ENCODE measurements at places on chromosomes 2 and 18. TPM values are rescaled to one million over a fixed set of nuclear protein-coding genes. Genes with fewer than 3 reads are reported as not detected.

Gene PLA2R1
- total RNA-seq: 14.5 TPM

Gene ETAA1
- 11.0 TPM for total RNA-seq

Gene GKN2
- not detected for total RNA-seq

Gene PLGLB2
- total RNA-seq: 0.99 TPM

Gene SCN1A
- not detected for total RNA-seq

Gene FAM168B
- 145 TPM for total RNA-seq

Gene COL3A1
- 54.2 TPM for total RNA-seq

Gene B3GNT7
- total RNA-seq: 0.44 TPM

Gene BCS1L
- 37.6 TPM for total RNA-seq

Gene MEP1B
- not detected for total RNA-seq

Gene SLC38A11
- 0.34 TPM for total RNA-seq

Gene ERBB4
- 0.18 TPM for total RNA-seq

Gene ACVR1C
- total RNA-seq: 0.06 TPM

Gene OSBPL6
- 0.53 TPM for total RNA-seq

Gene KIF3C
- total RNA-seq: 43.6 TPM

Gene CREG2
- total RNA-seq: 31.7 TPM

Gene ACADL
- 0.05 TPM for total RNA-seq

Gene TBR1
- not detected for total RNA-seq

Gene ACYP2
- total RNA-seq: 7.1 TPM

Gene TPO
- total RNA-seq: not detected

Gene CABLES1
- 51.2 TPM for total RNA-seq

Gene CCDC121
- 1.5 TPM for total RNA-seq

Gene CPS1
- 0.53 TPM for total RNA-seq

Gene BUB1
- 11.5 TPM for total RNA-seq

Gene EGR4
- not detected for total RNA-seq

Gene GAD1
- total RNA-seq: not detected

Gene ALK
- not detected for total RNA-seq

Gene RAX
- not detected for total RNA-seq

Gene KCNF1
- total RNA-seq: 2.3 TPM

Gene WNT10A
- not detected for total RNA-seq

Gene TRABD2A
- total RNA-seq: 1.3 TPM

Gene CYRIA
- total RNA-seq: 19.4 TPM

Gene SERPINB4
- not detected for total RNA-seq

Gene CCDC68
- total RNA-seq: 0.97 TPM

Gene NT5C1B
- total RNA-seq: not detected

Gene MC4R
- not detected for total RNA-seq

Gene GNAL
- 0.41 TPM for total RNA-seq

Gene CCDC148
- 1.2 TPM for total RNA-seq

Gene MORN2
- 8.4 TPM for total RNA-seq

Gene CTAGE1
- total RNA-seq: not detected

Gene C2orf80
- total RNA-seq: not detected

Gene TNFAIP6
- total RNA-seq: 0.82 TPM

Gene CHCHD5
- total RNA-seq: 22.7 TPM

Gene DSC1
- not detected for total RNA-seq

Gene GRHL1
- 0.82 TPM for total RNA-seq

Gene GPR39
- 0.29 TPM for total RNA-seq

Gene GAL3ST2
- total RNA-seq: not detected

Gene LAMA3
- 4.9 TPM for total RNA-seq

Data from glomerular endothelial cell (primary cell).